ENCODE measurements at places on chromosomes 1 and 21. TPM values are rescaled to one million over a fixed set of nuclear protein-coding genes. Genes with fewer than 3 reads are reported as not detected.
A peak's percentile ranks its signal among the peaks of the same experiment; 100 is the strongest.

DNA sequence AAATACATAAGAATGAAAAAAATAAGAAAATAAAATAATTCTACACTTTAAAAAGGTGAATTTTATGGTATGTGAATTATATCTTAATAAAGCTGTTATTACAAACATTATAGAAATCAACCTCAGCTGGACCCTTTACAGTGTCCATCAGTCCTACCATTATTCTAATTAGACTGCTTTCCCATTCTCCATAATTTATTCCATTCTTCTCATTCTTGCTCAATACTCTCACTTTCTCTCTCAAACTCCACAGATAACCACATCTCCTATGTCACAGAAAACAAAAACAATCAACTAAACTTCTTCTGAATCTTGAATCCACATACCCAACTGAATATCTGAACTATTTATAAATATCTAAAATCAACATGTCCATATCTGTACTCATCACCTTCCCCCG, 11.6 kb downstream of the HFM1 start:
- ATAC-seq: no peak

The GIPC2 gene
- total RNA-seq: 0.67 TPM

DNA sequence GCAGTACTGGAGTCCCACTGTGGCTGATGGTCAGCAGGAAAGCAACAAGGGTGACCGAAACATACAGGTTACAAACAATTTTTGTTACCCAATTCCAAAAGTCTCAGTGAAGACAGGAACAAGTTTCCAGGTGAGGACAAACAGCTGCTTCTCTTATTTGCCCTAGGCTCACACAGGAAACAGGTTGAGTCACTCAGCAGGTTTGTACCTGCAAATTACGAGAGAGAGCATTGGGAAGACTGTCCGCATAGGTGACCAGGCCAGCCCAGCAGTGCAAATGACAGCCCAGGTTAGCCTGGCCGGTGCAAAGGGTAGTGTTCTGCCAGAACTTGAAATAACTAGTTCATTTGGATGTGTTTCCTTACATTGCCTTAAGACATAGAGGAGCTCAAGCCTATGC, 40.0 kb upstream of the DSCAM start:
- ATAC-seq: no peak

GRCh38 chr1:205014783-205015182, 28.2 kb upstream of the CNTN2 start:
- ATAC-seq: no peak

DNA sequence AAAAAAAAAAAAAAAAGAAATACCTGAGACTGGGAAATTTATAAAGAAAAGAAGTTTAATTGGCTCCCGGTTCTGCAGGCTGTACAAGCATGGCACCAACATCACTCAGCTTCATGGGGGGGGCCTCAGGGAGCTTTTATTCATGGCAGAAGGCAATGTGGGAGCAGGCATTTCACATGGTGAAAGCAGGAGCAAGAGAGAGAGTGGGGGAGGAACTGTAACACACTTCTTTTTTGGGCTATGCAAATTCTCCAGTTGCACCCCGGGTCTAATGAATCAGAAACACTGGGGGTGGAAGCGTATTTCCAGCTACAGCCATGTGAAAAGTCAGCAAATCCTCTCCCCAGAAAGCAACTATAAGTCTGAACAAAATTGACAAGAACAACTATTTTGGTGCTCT, 11.8 kb upstream of the SOD1 start:
- ATAC-seq: no peak

- ATAC-seq: peak; percentile 74
Observed at GRCh38 chr1:183604038-183604808, 14.0 kb upstream of the NCF2 start.

The HSD17B7 gene
- 51.3 TPM for total RNA-seq

DNA sequence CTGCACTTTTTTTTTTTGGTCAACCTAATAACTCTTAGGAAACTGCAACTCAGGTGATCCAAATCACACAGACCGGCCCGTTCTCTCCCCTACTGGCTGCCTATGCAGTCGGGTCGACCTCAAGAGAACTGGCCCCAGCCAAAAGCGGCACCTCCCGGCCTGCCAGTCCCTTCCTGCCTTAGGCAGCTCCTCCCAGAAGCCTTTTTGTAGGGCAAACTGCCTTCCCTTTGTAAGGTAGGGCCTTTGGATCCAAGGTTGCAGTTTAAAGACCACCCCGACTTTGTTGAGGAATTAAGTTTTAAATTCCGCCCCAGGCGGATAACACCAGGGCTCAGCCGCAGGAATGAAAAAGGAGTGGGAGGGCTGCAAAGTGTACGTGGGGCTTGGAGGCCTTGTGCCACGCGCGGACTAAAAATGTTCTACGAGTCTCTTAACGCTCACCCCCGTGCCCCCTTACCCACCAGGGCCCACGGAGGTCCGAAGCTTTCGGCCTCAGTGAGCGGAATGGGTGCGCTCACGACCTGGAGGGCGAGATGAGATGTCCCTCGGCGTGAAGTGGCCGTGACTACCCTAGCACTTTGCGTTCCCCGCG, 642 bp upstream of the ST3GAL3 start:
- ATAC-seq: peak; percentile 6

The ATP6V1G3 gene
- not detected for total RNA-seq

The ADAM30 gene
- 0.19 TPM for total RNA-seq

DNA sequence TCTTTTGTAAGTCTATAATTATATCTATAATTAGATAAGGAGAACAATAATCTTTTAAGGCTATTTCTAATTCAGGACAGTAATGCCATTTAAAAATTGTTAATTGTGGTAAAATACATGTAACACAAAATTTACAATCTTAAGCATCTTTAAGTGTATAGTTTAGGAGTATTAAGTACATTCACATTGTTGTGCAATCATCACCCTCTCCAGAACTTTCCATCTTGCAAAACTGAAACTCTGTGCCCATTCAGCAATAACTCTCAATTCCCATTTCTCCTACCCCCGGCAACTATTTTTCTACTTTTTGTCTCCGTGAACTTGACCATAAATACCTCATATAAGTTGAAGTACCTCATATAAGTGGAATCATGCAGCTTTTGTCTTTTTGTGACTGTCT, 93.9 kb upstream of the KCNA3 start:
- no peak for ATAC-seq

- no peak for ATAC-seq
Observed at GRCh38 chr21:17794518-17795145, 24.5 kb downstream of the C21orf91 start.

- no peak for ATAC-seq
Observed at GRCh38 chr21:41611966-41612606, 104.1 kb upstream of the TMPRSS2 start.

- no peak for ATAC-seq
Observed at GRCh38 chr21:44399151-44399954, 45.9 kb downstream of the TRPM2 start.

- no peak for ATAC-seq
Observed at GRCh38 chr1:78516716-78517115, 25.9 kb downstream of the PTGFR start.

- peak; percentile 25 for ATAC-seq
Observed at GRCh38 chr1:177044390-177044789, 120.1 kb downstream of the ASTN1 start.

The ABCG1 gene
- 29.4 TPM for total RNA-seq

The IRF6 gene
- total RNA-seq: 0.31 TPM

- ATAC-seq: no peak
Observed at GRCh38 chr1:218395916-218396315, 50.8 kb downstream of the TGFB2 start.

DNA sequence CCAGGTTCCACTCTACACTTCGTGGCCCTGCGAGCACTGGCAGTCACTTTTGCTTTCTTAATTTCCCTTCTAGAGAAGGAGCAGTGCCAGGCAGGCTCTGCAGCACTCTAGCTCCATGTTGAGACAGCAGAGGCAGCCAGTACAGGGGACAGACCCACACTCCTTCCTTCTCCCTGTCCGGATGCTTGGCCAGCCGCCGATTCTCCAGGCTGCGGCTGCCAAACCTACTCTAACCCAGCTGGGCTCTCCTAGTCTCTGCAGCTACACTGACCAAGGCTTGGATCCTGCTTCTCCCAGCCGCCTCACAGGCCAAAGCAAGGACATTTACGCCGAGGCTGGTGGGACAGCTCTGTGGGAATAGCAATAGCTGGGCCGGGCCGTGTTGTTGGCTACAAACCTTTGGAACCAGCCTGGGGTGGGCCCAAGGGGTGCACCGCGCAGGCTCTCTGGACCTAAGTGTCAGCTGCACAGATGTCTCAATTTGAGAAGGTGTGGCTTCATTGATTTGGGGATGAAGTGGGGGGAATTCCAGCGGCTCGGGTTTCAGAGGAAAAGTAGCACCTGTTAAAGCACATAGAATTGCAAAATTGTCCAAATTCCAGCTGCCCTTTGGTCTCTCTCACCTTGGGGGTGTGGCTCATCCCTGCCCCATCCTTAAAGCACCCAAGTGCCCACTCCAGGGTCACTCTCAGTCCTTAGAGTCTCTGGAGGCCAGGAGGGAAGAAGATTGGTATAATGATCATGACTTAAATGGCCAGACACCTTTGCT, 3.2 kb downstream of the BARHL2 start:
- no peak for ATAC-seq

GRCh38 chr1:153991151-153991630, 629 bp downstream of the RPS27 start:
- no peak for ATAC-seq

DNA sequence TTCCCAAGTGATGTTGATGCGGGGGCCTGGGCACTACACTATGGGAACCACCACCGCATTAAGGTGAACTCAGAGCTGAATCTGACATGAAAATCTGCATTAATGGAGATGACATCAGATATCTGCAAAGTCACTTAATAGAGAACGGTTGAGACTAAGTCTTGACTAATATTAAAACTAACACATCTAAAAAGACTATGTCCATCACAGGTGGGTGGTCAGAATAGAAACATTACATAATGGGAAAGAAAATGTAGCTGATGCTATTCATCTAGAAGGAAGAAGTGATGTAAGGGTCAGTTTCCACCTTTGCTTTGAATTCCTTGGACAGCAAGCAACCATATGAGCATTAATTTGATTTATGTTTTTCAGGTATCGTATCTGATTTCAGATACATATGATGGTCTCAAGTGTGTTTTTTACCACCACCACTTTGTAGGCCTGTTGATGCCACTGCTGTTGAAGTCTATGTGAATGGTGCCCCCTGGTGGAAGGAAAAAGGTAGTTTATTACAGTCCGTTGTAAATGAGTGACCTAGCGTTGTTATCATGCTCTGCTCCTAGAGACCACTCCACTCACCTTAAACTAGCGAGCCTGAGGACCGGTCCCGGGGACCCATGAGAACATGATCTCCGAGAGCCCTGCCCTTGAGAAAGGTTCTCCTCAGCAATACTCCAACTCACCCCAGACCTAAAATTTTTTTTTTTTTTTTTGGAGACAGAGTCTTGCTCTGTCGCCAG, 73.5 kb downstream of the BACH1 start:
- peak; percentile 74 for ATAC-seq

- ATAC-seq: no peak
Observed at GRCh38 chr1:185238447-185238846, 78.6 kb downstream of the IVNS1ABP start.

The KRTAP10-3 gene
- total RNA-seq: not detected

DNA sequence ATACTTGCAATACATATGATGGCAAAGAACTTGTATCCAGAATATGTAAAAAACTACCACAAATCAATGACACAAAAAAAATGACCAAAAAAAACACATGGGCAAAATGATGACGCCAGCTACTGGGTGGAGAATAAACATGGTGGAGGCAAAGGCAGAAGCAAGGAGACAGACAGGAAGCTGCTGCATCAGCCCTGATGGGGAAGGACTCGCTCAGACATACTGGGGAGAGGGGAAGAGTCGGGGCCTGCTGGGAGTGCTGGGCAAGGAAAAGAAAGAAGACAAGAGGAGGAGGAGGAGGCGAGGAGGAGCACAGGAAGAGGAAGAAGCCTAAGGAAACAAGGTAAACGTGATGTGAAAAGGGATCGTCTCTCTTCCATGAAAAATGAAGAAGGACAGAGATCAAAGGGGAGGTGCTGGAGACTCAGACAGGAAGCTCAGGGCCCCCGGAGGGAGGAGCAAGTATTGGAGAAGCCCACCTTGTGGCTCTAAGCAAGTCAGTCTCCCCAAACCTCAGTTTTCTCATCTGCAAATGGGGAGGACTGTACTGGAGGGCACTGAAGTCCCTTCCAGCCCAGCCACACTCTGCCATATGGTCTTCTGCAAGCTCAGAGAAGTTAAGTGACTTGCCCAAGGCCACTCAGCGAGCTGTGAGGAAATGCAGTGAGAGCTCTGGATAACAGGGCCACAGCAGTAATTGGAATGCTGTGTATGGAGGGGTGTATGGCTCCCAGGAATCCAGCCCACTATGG, 24.2 kb downstream of the OLFML2B start:
- no peak for ATAC-seq

- no peak for ATAC-seq
Observed at GRCh38 chr1:2110738-2111673, 60.8 kb downstream of the PRKCZ start.

DNA sequence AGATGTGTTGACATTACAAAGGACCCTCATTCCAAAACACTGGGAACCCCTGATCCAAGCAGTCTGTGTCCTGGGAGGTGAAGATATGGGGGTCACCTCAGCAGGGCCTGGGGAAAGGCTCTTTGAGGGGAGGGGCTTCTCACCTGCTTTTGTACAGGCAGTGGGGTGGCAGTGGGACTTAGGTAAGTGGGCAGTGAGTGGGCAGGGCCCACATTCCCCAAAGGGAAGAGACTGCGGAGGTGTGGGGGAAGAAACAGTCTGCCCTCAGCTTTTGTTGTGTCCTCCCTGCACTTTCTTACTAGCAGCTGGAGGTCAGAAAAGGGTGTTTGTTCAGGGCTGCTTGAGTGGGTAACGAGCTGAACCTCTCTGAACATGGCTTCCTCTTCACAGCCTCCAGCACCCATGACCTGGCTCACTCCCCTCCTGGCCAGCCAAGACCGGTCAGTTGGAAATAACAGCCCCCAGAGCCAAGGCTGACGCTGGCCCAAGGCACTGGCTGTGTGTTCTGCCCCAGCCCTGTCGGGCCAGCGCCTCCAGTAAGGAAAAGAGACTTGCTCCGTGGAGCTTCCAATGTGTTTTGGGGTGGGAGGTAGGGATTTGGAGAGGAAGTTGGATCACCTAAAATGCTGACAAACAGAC, 173.5 kb downstream of the PSMG1 start:
- ATAC-seq: no peak

DNA sequence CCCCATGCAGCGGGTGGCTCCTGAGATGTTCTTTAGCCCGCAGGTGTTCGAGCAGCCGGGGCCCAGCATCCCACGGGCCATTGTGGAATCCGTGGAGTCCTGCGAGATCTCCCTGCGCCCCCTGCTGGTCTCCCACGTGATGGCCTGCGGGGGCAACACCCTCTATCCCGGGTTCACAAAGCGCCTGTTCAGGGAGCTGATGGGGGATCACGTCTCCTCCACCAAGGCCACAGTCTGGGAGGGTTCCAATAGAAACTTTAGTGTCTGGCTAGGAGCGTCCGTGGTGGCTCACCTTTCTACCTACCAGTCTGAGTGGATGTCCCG, 71.0 kb downstream of the ACTL8 start:
- peak; percentile 38 for ATAC-seq

DNA sequence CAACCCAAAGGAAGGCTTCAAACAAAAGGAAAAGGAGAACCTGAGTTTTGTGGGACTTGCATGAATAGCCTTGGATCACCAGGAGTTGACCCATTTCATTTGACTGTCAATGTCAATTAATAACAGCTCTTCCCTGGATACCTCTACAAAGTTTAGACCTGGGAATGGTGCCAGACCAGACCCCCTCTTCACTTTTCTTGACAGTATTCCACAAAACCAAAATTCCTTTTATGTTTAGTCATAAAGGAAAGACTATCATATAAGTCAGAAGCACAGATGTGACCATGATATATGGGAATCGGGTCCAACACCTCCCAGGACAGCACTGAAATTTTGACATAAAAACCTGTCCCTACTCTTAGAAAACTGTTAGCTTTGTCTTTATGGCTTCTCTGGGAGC, 191.8 kb downstream of the LYPLAL1 start:
- ATAC-seq: no peak

The LIN9 gene
- total RNA-seq: 9.0 TPM

Data from motor neuron (in vitro differentiated cells).